Activated CD8-positive, alpha-beta memory T cell treated with anti-CD3 and anti-CD28 coated beads, Interleukin-2, amount 10 ng/mL, durations not matched to agents 7 days and 5 days (primary cell): ENCODE measurements at places on chromosomes 13 and 19. TPM values are rescaled to one million over a fixed set of nuclear protein-coding genes. Genes with fewer than 3 reads are reported as not detected.

GRCh38 chr19:35789195-35789977, 14.0 kb downstream of the ARHGAP33 start:
- no peaks in the 10 kb centered on the region for H3K27me3 ChIP-seq
- no peaks in the 10 kb centered on the region for H3K4me1 ChIP-seq
- no peak for DNase-seq

DNA sequence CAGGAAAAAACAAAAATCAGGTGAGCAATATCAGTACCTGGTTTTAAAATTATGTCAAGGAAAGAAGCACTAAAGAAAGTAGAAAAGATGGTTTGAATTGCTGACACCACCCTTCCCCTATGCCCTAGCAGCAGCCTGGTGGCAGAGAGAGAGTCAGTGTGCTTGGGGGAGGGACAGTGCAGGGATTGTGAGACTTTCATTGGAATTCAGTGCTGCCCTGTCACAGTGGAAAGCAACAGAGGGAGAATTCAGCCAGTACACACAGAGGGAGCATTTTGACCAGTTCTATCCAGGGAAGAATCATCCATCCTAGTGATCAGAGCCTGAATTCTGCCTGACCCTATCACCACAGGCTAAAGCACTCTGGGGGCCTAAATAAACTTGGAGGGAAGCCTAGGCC, 222.4 kb upstream of the PCDH17 start:
- no peak overlapping the region for H3K4me3 ChIP-seq
- DNase-seq: no peak
- no peaks in the 10 kb centered on the region for H3K27me3 ChIP-seq
- H3K4me1 ChIP-seq: no peaks in the 10 kb centered on the region
- H3K27ac ChIP-seq: no peak overlapping the region

Gene SPPL2B
- total RNA-seq: 63.2 TPM

- no peaks in the 10 kb centered on the region for H3K27me3 ChIP-seq
- no peak for DNase-seq
- H3K36me3 ChIP-seq: peaks cover 9% of the 10 kb centered on the region
- peaks cover 43% of the 10 kb centered on the region for H3K4me1 ChIP-seq
Measured at GRCh38 chr19:14004619-14005348, 1.3 kb downstream of the RFX1 start.

Gene CEACAM3
- not detected for total RNA-seq

GRCh38 chr19:18666784-18667183, 16.7 kb upstream of the CRTC1 start:
- peaks cover 3% of the 10 kb centered on the region for H3K4me1 ChIP-seq
- no peaks in the 10 kb centered on the region for H3K36me3 ChIP-seq
- no peak overlapping the region for H3K4me3 ChIP-seq

- no peaks in the 10 kb centered on the region for H3K4me1 ChIP-seq
- H3K36me3 ChIP-seq: no peaks in the 10 kb centered on the region
- DNase-seq: no peak
- H3K27ac ChIP-seq: no peak overlapping the region
- H3K4me3 ChIP-seq: no peak overlapping the region
Measured at GRCh38 chr13:63086286-63086685, 1670.6 kb upstream of the PCDH20 start.
